ENCODE measurements at places on chromosomes 13 and 19.

- no peak for DNase-seq
These were observed at the start of gene MIA for GRCh38 chr19:40774916-40775631. TSS of gene MIA (plus strand) at chr19:40775521. CDS start at chr19:40775543, 22 bp downstream.

- DNase-seq = peak; percentile 67
These were observed 545 bp downstream of the NACC1 start for GRCh38 chr19:13118424-13119193.

DNA sequence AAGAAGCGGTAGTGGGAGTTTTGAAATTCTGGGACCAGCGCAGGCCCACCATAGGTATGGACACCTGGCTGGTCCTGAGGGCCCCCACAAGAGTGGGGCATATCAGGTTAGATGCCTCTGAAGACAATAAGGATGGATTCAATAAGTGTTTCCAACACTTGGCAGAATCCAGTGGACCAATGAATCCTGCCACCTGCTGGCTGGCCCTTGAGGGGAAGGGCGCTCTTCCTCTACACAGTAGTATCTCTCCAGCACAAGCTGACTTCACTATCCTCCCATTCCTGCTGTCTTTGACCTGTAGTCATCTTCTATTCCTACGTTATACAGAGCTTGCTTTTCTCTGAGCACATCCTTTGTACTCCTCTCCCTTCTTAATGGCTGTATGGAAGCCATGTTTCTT, 199.7 kb upstream of the TSHZ3 start:
- no peak for DNase-seq

- peak; percentile 20 for DNase-seq
These were observed at the start of gene SCEL for GRCh38 chr13:77535448-77535847. TSS of gene SCEL (plus strand) at chr13:77535706. CDS start at chr13:77555876, 20,170 bp downstream.

DNA sequence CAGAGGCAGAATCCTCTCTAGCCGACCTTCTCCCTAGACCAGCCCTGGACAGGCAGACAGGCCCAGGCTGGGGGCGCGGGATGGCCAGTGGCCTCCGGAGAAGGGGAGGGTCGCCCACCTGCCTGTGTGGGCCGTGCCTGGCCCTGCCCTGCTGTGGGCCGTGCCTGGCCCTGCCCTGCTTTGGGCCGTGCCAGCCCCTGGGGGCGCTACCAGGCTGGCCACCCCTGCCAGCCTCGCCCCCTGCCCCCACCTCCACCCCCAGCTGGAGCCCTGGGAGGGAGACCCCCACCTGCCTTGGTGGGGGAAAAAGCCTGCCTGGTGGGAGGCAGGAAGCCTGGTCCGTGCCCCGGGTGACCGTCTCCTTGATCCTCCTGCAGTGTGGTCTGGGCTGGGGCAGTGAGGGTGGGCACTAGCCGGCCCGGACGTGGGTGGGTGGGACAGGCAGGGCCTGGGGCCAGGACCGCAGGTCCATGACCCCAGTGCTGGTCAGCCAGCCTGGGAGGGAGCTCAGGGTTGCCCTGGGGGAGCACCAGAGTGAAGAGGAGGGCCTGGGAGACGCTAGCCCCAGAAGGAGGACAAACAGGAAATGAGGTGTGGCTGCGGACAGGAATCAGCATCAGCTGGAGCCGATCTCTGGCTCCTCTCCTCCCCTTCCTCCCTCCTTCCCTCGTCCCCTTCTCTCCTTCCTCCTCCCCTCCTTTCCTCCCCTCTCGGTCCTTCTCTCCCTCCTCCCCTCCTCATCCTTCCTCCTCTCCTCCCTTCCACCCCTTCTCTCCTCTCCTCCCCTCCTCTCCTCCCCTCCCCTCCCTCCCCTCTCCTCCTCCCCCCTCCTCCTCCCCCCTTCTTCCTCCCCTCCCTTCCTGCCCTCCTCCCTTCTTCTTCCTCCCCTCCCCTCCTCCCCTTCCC, 5.1 kb upstream of the MKNK2 start:
- DNase-seq = peak; percentile 79

DNA sequence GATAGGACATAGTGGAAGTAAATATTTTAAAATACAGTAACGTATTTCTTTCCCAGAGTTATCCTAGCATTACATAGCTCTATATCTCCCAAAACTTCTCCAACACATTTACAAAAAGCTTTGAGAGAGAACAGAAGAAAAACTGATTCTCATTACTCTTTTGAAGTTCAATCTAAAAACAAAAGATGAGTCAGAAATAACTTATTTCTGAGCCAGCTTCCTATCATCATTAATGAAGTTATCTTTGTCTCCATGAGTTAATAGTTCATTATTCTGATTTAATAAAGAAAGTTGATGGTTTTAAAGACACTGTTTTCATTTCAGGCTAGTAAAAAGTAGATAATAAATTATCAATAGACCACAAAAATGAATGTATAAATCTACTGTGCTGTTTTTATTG, 446.7 kb upstream of the SPRY2 start:
- DNase-seq = no peak

GRCh38 chr19:58521651-58522050, 2.0 kb upstream of the ZBTB45 start:
- DNase-seq = no peak

- DNase-seq = no peak
These were observed 153.8 kb upstream of the UBL3 start for GRCh38 chr13:30004204-30004603.

DNA sequence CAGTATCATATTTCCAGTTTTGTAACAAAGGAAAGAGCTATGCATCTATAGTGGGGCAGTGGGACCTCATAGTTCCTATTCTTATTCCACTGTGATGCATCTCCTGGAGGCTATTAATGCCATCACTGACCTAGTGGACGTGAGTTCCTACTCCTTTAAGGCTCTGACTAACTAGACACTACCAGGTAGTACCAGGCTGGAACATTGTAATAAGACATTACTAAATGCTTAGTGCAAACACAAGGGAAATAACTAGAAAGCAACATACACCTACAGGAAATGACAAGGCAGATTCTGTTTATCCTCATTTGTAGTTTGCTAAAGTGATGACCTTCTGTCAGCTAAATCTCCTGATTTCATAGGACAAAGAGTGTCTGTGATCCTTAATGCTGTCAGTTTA, 192.5 kb downstream of the POSTN start:
- DNase-seq = peak; percentile 73

DNA sequence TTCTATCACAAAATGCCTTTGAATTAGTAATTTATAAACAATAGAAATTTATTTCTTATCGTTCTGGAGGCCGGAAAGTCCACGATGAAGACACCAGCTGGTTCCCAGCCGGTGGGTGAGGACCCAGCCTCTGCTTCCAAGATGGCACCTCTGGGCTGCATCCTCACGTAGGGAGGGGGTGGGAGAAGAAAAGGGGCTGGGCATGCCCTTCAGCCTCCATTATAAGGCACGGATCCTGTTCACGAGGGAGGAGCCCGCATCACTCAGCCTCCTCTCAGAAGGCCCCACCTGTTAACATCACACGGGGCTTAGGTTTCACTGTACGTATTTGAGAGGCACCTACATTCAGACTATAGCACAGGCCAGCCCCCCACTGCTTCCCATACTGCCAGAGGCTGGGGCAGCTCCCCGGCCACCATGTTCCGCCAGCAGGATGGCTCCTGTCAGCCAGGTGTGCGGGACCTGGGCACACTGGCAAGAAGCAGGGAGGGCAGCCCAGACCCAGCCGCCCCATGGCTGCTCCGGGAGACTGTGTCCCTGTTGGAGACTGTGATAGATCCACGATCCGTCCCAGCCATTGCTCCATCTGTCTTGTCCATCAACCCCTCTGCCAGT, 131.6 kb downstream of the SOX1 start:
- no peak for DNase-seq

GRCh38 chr19:46287585-46287984, 9.3 kb upstream of the HIF3A start:
- DNase-seq = no peak

- no peak for DNase-seq
These were observed 7.9 kb downstream of the OPA3 start for GRCh38 chr19:45576682-45577081.

DNA sequence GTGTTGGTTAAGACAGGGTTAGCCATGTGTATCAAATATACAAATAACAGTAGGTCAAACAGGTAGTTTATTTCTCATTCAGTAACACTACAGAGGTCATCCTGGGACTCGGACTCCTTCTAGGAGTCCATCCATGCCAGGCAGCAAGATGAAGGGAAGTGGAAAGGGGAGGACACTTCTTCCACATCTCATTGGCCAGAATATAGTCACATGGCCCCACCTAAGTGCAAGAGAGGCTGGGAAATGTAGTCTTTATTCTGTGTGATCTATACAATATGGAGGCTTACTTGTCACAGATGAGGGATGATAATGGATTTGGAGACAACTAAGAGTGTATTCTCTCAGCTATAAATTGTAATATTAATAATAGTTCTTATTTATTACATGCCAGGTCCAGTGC, 31.1 kb downstream of the RDH8 start:
- DNase-seq = peak; percentile 26

- DNase-seq = no peak
These were observed 38.5 kb upstream of the TFDP1 start for GRCh38 chr13:113545931-113546516.

GRCh38 chr13:79740991-79741390, 260.0 kb downstream of the NDFIP2 start:
- DNase-seq = peak; percentile 71

DNA sequence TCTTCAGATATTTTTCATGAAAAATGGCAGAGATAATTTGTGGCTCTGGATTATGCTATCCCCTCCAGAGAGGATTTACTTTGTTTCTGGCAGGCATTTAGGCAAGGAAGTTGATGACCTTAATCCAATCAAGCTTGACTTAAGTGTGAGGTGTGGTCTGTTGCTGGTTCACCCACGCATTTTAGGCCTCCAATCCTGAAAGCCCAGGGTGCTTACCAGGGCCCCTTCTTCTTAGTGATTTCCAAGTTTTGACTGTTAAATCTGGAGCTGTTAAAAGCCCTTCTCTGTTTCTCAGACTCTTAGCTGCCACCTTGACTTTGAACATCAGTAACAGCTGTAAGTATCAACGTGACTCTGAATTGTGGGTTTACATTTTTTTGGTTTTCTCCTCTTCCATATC, 161.8 kb downstream of the DNAJC15 start:
- DNase-seq = no peak

All from NCI-H226 (cell line).